Activated T-helper 9 cell treated with anti-CD3 and anti-CD28 coated beads, Interleukin-2, amount 50 U/mL, for 16 hours (primary cell): ENCODE measurements at places on chromosomes 16 and 17.

- no peak for DNase-seq
Measured at GRCh38 chr16:35386619-35387018, 1927.2 kb downstream of the TP53TG3F start.

DNA sequence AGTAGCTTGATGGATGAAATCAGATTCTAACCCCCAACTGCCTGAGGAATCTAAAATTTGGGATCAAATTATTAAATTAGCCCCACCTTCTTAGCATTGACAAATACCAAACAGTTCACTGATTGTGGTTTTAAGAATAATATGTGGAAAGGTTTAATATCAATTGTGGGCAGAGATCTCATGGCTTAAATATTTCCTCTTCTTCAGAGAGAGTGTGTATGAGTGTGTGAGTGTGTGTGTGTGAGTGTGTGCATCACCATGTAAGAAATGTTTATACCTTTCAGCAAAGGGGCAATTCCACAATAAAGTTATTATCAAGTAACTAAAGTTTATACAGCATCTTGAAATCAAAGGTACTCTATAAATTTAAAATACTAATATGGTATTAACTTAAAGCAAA, 3.2 kb downstream of the SMURF2 start:
- no peak for DNase-seq

DNA sequence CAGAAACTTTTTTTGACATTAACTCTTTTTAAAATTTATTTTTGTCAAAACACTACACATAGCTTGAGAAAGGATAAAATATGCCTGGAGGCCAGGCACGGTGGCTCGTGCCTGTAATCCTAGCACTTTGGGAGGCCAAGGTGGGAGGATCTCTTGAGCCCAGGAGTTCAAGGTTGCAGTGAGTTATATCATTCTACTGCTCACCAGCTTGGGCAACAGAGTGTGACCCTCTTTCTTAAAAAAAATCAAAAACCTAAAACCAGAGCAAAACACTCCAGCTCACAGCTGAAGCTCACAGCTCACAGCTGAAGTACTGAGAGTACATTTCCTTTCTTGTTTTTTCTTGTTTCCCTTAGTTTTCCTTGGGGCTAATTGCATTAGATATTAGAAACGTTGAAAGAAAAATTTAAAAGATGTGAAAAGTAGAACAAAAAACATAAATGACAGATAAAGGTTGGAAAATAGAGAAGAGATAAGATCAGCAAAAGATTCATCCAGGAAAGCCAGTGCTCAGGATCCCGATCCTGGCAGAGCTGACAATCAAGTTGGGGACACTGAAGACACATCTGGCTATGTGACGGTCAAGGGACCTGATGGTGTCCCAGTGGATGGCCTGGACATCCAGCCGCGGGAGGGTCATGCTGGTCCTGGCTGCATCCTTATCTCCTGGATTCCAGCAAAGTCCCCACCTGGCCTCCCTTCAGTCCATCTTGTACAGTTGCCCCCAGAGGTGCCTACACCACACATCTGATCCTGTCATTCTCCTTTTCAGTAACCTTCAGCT, 9.8 kb downstream of the CHST6 start:
- DNase-seq = no peak

- no peak for DNase-seq
Measured at GRCh38 chr16:19179546-19180490, 11.8 kb downstream of the SYT17 start.

DNA sequence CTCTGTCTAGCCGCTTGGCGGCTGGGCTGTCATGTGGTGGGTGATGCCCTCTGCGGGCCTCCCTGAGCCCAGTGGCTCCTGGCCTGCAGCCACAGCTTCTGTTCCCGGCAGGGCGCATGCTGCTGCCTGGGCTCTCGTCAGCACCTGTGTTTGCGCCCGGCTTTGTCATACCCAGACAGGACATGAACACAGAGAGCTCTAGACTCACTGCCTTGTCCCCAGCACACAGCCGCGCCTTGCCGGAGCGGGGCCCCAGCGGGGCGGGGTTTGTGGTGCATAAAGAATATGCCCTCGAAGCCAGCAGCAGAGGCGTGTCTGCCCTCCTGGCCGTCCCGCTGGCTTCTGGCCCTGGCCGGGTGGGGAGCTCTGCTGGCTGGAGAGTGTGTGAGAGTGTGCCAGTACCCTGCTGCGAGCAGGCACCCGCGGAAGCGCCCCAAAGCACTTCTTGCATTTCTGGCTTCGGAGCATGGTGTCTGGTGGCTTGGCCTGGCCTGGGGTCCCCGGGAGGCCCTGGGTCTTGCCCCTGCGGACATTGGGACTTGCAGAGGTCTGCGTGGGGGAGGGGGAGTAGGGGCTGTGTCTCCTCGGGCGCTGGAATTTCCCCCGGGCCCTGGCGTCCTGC, 14.4 kb downstream of the ASPSCR1 start:
- no peak for DNase-seq

- DNase-seq = no peak
Measured at GRCh38 chr17:72715906-72716572, 376.4 kb downstream of the SLC39A11 start.

DNA sequence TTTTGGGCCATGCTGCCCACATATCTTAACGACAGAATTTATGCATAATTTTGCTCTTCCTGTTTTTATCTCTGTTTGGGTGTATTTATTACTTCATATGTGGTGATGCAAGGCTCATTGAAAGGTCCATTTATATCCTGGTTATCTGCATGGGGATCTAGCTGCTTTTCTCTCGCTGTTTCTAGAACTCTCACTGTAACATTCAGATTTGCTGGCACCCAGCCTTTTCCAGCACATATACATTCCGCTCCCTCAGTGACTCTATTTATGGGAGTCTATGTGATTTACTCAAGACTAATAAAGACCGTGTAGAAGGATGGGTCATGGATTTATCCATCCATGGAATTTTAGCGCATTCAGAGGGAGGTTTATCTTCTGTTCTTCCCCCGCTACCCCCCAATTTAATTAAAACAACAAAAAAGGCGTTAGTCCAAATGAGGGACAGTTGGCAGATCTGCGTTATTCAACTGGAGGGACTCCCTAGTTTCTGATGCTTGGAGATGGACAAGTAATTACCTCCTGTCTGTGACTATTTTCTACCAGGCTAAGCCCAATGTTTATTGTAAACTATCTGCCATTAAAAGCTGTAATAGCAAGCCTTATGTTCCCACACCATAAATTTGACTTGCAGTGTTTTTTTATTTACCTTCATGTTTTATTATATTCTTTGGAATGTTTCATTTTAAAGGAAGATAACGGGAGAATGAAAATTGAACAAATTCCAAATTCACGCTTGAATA, 19.8 kb upstream of the MARCHF10 start:
- DNase-seq = no peak

GRCh38 chr16:53561101-53561888, 58.3 kb upstream of the AKTIP start:
- DNase-seq = no peak

GRCh38 chr17:52156576-52157570, 1.6 kb downstream of the CA10 start:
- DNase-seq = no peak
